A549 (cell line): ENCODE measurements at places on chromosomes 13 and 19. TPM values are rescaled to one million over a fixed set of nuclear protein-coding genes. Genes with fewer than 3 reads are reported as not detected.

Gene CGB2
- polyA plus RNA-seq = not detected in 3 replicates

Gene IRGC
- polyA plus RNA-seq = not detected in 3 replicates

Gene ARHGEF18
- 16.8 to 20.7 TPM (median 18.6 TPM) in 3 replicates for polyA plus RNA-seq

Gene ERICH4
- polyA plus RNA-seq = 0.10 TPM in 1 of 3 replicates, not detected in the others

DNA sequence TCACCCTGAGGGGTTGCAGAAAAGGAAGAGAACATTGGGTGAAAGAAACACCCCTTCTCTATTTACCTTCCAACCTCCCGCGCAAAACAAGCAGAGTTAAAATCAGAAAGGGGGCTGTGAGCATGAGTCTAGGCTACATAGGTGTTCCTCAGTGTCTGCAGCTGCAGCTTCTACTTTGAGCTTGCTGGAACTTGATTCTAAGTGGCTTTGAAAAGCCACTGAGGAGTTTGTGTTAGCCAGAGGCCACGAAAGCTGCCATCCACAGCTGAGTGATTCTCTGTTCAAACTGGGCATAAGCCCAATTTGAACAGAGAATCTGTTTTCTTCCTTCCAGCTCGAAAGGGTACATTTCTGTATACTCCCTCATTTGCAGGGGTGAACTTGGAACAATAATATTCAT, 343.9 kb downstream of the PCDH9 start:
- DNase-seq = no peak

DNA sequence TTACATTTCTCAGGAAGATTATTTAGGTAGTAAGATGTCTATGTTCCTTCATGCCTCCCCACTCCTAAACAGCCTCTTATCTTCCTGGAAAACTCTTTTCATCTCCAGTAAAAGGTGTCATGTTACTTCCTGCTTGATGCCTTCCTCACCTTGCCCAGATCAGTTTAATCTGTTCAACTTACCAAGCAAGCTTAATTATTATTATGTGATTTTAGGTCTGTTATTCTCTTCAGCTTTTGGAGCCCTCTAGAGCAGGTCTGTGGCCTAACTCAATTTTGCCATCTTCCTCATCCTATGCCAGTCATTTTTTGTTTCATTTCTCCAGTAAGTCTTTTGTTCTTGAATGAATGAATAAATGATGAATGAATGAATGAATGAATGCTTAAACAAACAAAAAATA, 528.4 kb downstream of the DCT start:
- DNase-seq = no peak

GRCh38 chr13:71644579-71644978, 222.4 kb downstream of the DACH1 start:
- DNase-seq = no peak

DNA sequence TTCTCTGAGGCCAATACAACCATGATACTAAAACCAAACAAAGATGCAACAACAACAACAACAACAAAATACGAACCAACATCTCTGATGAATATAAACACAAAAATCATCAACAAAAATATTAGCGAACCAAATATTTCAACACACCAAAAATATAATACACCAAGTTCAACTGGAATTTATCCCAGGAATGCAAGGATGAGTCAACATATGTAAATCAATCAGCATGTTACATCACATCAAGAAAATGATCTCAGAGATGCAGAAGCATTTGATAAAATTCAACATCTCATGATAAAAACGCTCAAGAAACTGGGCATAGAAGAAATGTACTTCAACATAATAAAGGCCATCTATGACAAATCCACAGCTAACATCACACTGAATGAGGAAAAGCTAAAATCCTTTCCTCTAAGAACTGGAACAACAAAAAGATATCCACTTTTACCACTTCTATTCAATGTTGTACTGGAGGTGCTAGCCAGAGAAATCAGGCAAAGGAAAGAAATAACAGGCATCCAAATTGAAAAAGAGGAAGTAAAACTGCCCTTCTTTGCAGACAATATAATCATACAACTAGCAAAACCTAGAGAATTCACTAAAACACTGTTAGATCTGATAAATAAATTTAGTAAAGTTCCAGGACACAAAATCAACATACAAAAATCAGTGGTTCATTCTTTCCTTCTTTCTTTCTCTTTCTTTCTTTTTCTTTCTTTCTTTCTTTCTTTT, 2448.7 kb upstream of the PCDH20 start:
- no peak for DNase-seq

DNA sequence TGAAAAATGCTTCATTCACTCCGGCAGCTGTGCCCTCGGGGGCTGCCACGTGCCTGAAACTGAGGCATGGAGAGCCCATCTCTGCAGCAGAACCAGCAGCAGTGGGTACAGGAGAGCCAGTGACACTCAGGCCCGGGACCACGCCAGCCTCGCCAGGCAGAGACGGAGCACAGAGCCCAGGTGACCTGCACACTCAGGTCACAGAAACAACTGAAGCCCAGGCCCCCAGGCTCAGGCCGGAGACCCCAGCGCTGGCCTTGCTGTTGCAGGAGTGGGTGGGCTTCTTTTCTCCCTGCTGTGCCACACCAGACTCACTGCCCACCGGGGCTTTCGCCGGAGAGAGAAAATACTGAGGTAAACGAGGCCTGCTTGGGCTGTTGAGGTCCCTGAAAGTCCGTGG, 117.3 kb downstream of the SOX1 start:
- no peak for DNase-seq

DNA sequence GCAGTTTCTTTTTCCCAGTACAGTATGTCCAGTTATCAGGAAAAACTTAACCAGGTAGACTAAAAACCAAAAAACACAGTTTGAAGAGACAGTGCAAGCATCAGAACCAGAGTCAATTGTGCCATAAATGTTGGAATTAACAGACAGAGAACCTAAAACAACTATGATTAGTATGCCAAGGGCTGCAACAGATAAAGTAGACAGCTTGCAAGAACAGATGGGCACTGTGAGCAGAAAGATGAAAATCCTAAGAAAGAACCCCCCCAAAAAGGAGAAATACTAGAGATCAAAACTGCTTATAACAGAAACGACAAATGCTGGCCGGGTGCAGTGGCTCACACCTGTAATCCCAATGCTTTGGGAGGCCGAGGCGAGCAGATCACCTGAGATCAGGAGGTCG, 47.1 kb upstream of the KLF5 start:
- no peak for DNase-seq

Gene ZNF787
- polyA plus RNA-seq = 35.1 to 39.3 TPM (median 36.7 TPM) in 3 replicates

Gene ZNF560
- not detected in 3 replicates for polyA plus RNA-seq

- DNase-seq = peak; percentile 60
Measured at GRCh38 chr19:3984908-3985642, at the start of gene EEF2. Gene EEF2 (minus strand): TSS chr19:3985463. CDS start chr19:3985380, 83 bp downstream.

DNA sequence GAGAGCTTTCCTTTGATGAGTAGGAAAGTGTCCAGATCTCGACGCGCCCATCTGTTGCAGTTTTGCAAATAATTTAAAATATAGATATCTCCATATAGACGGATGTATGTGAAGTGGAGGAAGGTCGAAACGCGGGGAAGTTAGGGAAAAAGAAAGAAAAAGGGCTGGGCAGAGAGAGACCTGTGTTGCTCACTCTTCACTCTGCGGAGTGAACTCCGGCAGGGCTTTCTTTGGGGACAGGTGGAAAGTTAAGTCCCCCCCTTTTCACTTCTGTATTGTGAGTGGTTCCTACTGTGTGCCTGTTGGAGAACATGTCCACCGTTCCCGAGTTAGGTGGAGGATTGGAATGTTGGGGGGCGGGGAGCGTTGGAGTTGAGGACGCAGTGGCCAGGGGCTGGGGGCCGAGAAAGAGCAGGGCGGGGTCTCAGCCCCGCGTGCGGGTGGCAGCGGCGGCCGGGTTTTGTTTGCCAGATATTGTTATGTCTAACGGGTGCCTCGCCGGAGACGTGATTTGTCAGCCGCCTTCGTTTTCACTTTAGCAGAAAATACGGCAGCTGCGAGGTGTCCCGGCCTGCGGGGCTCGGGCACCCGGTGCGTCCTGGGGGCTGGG, 145.1 kb upstream of the ZNF536 start:
- DNase-seq = peak; percentile 48

Gene TRAPPC6A
- polyA plus RNA-seq = 23.7 to 30.5 TPM (median 28.5 TPM) in 3 replicates

DNA sequence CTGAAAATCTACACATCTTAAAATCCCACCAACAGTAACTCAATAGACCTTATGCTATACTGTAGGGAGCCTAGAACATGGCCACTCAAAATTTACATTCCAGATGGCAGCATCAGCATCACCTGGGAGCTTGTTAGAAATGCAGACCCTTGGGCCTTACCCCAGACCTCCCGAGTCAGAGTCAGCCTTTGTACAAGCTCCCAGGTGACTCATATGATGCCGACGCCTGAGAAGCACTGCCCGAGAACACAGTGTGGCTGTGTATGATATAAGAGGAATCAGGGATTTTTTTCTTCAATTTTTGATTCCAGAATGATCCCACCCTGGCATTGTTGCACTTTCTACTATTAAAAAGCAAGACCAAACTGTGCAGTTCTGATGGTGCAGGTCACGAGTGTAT, 35.9 kb upstream of the CNMD start:
- no peak for DNase-seq

Gene ATP4B
- polyA plus RNA-seq = not detected in 3 replicates

GRCh38 chr13:98466634-98467236, 110.2 kb downstream of the STK24 start:
- DNase-seq = peak; percentile 58

- no peak for DNase-seq
Measured at GRCh38 chr13:49536144-49536873, 40.6 kb downstream of the PHF11 start.

DNA sequence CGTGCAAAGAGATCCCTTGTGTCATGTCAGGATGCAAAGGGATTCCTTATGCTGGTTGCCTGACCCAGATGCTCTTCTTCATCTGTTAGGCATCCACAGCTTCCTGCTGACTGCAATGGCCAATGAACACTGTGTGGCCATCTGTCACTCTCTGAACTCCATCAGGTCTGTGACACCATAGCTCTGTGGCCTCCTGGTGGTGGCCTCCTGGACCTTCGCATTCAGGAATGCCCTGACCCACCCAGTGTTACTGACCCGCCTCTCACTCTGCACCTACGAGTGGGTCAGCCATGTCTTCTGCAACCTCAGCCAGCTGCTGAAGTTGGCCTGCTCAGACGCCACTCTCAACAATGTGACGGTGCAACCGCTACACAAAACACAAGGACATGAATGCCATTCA, 23.9 kb upstream of the TPM4 start:
- DNase-seq = no peak

Gene MUC16
- 0.01 to 0.03 TPM in 2 of 3 replicates, not detected in the other for polyA plus RNA-seq

- DNase-seq = no peak
Measured at GRCh38 chr19:34457446-34457845, 24.1 kb upstream of the WTIP start.

- DNase-seq = no peak
Measured at GRCh38 chr13:35857769-35858168, 273.4 kb downstream of the DCLK1 start.

- no peak for DNase-seq
Measured at GRCh38 chr13:51608857-51609406, 24.7 kb downstream of the WDFY2 start.

Gene ITGBL1
- 1.2 to 1.4 TPM (median 1.3 TPM) in 3 replicates for polyA plus RNA-seq

DNA sequence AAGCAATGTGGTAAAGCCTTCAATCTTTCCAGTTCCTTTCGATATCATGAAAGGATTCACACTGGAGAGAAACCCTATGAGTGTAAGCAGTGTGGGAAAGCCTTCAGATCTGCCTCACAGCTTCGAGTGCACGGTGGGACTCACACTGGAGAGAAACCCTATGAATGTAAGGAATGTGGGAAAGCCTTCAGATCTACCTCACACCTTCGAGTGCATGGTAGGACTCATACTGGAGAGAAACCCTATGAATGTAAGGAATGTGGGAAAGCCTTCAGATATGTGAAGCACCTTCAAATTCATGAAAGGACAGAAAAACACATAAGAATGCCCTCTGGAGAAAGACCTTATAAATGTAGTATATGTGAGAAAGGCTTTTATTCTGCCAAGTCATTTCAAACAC, 15.6 kb upstream of the ZNF763 start:
- DNase-seq = no peak

GRCh38 chr19:43595605-43595998, 332 bp downstream of the IRGQ start:
- DNase-seq = no peak

DNA sequence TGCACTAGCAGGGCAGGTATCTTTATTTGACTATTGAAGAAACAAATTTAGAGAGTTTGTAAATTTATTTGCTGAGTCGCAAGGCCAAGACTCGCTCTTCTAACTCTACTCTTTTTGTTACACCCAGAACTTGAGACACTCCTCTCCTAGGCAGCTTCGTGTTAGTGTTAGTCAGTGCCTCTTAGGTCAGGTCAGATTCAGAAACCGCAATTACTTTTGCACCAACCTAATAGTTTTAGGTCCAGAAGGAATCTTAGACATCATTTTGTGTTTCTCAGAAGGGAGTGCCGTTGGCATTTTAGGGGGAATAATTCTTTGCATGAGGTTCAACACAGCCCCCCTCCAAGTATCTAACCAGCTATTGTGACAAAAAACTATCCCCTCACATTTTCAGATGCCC, 8.8 kb downstream of the GPR180 start:
- no peak for DNase-seq

Gene IGFL3
- 0.44 to 1.1 TPM (median 0.66 TPM) in 3 replicates for polyA plus RNA-seq

- no peak for DNase-seq
Measured at GRCh38 chr13:110879482-110879881, 35.4 kb downstream of the ANKRD10 start.

Gene MEIOSIN
- polyA plus RNA-seq = 0.04 TPM in 1 of 3 replicates, not detected in the others

Gene SLC17A7
- polyA plus RNA-seq = 0.35 to 0.44 TPM (median 0.39 TPM) in 3 replicates

DNA sequence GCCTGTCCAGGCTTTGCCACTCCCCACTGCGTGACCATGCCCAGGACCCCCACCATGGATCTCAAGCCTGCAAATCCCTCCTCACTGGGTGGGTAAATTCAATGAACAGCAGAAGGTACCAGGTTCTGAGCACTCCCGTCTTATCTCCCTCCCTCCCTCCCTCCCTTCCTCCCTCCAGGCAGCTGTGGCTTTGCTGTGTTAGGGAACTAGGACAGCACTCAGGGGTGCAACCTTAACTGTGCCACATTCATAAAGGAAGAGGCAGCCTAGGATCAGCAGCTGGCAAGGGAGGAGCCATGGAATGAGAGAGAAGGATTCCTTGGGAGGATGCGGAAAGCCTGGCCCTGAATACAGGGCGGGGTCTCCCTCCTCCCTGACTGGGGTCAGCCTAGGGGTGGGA, 5.6 kb downstream of the CEACAM4 start:
- no peak for DNase-seq

- DNase-seq = no peak
Measured at GRCh38 chr19:2824129-2824528, 4.5 kb downstream of the ZNF554 start.

- DNase-seq = peak; percentile 24
Measured at GRCh38 chr13:60627071-60627686, 230.2 kb downstream of the TDRD3 start.

- peak; percentile 68 for DNase-seq
Measured at GRCh38 chr19:2274931-2275535, 6.9 kb downstream of the PEAK3 start.

GRCh38 chr19:47005873-47006272, 13.8 kb upstream of the NPAS1 start:
- DNase-seq = no peak

GRCh38 chr13:37594550-37594949, 4.0 kb downstream of the POSTN start:
- no peak for DNase-seq

- DNase-seq = no peak
Measured at GRCh38 chr13:51342706-51343105, 3.2 kb downstream of the SERPINE3 start.

- DNase-seq = no peak
Measured at GRCh38 chr13:114140906-114141250, 8.5 kb upstream of the RASA3 start.
